ENCODE measurements at places on chromosomes 12 and 14.

DNA sequence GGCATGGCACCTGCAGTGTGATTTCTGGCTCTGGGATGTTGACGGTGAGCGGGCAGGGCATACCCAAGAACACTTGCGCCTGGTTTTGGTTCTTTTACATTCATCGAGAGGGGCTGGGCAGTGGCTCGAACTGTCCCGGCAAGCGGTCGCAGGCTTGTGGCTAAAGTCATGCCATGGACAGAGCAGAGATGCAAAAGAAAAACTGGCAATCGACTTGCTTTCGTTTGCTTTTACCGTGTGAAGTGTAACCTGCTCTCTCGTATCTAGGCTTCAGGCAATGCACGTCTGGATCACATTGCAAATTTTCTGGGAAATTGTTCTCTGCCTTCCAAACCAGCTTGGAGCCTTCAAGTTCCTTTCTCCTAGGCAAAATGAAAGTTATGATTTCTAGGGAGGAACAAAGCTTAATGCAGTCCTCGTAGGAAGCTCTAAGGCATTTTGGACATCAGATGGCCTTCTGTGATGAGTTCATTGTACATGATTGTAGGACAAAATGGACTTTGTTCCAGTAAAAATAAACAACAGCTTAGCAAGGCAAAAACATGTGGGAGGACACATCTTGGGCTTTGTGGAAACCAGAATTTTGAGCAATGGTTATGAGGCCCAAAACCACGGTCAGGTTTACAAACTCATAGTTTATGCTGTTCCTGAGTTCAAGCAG, 18.3 kb downstream of the ADGRD1 start:
- no peak for DNase-seq

- no peak for DNase-seq
These were observed 46.9 kb downstream of the C14orf132 start for GRCh38 chr14:96086032-96086431.

DNA sequence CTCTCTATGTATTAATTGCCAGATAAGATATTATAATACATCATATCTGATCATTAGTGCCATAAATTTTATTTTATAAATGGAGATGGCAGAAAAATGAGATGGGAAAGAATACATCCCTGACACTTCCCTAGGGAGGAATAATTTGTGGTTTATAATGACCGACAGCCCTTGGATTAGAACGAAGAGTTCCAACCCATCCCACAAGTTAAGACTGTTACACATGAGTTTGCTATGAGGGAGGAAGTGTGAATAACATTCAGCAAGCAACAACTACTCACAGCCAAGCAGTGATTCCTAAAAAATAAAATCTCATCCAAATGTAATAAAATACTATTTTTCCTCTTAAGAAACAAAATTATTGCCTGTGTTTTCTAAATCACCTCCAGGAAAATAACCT, 299.0 kb downstream of the CCDC91 start:
- DNase-seq = no peak

DNA sequence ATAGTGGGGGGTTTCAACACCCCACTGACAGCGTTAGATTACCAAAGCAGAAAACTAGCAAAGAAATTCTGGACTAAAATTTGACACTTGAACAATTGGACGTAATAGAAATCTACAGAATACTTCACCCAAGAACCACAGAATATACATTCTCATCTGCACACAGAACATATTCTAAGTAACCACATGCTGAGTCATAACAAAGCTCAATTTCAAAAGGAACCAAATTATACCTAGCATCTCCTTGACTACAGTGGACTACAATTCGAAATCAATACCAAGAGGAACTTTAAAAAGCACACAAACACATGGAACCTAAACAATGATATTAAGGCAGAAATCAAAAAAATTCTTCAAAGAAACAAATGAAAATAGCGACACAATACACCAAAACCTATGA, 871.6 kb upstream of the MDGA2 start:
- DNase-seq = no peak

GRCh38 chr12:82959821-82960220, 273.1 kb downstream of the TMTC2 start:
- no peak for DNase-seq

DNA sequence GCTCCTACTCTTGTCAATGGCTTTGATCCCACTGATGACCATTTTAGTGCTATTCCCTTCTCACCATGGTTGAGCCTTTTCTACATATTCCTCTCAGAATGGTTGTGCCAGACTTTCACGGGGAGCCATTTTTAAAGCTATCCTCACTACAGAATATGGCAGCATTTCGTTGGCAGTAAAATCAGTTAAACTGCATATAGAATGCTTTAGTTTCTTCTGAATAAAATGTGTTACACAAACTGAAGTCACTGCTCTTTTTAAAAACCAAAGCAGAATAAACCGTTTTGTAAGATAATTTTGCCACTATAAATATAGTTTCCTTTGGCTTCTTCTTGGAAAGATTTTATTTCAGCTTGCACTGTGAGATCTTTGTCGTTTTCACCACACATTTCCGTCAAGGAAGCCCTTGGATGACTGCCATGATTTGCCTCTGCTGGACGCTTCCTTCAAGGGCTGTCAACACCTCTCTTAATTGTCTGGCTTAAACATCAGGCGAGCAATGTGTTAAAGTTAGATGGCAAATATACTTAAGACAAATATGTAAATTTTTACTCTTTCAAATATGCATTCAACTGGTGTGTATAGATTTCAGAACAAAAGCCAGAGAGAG, 624.2 kb downstream of the DIO2 start:
- peak; percentile 63 for DNase-seq

GRCh38 chr12:53504004-53504920, 3.0 kb downstream of the NPFF start:
- DNase-seq = no peak

DNA sequence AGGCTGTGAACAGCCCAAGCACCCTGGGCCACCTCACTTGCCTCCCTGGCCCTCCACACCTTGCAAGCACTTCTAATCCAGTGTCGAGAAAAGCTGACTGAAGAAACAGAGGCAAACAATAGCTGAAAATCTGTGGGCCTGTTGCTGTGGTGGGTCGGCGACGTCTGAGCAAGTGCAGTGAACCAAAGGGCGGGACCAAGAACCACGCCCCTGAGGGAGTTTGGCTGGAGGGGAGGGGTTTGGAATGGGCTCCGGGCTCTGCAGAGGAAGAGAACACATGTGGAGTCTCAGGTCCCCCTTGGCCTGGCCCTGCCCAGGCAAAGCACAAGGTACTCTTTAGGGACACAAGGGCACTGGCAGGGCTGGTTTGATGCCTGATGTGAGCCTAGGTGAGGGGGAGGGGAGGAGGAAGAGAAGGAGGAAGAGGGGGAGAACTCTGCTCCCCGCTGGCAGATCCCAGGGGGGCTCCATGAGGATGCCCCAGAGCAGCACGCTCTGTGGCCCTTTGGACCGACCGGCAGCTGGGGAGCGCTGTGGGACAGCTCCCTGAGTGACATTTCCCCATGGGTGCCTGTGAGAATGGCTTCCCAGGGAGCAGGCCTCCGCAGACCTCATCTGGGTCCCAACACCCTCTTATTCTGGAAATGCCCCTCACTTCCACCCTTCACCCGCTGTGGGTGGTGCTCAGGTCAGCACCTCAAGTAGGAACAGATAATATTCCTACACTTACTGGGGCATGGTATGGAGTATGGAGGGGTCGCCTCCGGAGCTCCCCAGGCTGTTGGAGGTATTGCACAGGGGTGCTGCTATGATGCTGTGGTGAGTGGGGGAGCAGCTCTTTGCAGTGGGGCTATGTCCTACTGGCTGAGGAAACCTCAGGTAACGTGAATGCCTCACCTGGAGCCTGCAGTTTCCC, 85.5 kb downstream of the CPSF2 start:
- no peak for DNase-seq

All from KBM-7 (cell line).